ENCODE measurements at places on chromosomes 7 and 10. TPM values are rescaled to one million over a fixed set of nuclear protein-coding genes. Genes with fewer than 3 reads are reported as not detected.

GRCh38 chr7:50266635-50267386 is 37.7 kb upstream of the IKZF1 start:
- peak; percentile 47 for DNase-seq

DNA sequence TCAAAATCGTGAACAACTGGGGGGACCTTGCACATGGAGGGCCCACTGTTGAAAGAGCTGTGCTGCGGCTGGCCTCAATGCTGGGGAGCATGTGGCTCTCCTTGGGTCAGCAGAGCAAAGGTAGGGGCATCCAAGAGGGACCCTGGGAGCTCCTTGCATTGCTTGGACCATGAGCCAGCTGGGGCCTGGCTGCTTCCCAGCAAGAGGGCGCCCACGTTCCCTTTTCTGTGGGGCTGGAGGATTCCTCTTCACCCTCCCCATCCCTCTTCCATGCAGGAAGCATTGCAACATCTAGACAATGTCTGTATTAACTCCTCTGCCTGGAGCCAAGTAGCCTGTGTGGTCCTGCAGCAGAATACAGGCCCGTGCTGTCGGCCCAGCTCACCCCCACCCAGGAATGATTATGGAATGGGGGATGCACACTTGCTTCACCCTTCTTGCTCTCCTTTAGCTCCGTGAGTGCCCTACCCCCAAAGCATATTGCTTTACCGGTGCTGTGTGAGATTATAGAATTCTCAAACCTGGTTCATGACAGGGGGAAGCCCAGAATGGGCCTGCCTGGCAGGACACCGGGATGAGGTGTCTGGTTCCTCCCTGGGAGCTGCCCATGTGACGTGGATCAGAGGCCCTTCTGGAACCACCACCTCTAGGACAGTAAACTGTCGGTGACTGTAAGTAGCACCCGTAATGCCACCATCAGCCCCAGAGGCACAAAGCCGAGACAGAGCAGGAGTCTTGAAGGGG is 61.9 kb downstream of the SYPL1 start:
- no peak for DNase-seq

DNA sequence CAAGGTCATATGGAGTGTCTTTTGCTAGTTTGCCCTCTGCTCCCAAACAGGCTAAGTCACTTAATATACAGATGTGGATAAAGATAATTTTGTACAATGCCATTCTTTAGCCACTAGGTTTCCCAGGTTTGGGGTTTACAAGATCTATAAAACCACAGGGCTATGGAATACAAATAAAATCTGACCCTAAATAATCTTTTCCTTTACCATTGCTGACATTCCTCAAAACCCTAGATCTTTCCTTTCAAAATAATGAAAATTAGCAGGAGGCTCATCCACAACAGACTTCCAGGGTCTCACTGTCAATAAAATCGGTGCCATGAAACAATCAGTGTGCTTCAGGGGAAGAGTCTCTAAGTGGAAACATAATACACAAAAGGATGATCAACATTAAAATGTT is 148.4 kb downstream of the CPEB3 start:
- no peak for DNase-seq

DNA sequence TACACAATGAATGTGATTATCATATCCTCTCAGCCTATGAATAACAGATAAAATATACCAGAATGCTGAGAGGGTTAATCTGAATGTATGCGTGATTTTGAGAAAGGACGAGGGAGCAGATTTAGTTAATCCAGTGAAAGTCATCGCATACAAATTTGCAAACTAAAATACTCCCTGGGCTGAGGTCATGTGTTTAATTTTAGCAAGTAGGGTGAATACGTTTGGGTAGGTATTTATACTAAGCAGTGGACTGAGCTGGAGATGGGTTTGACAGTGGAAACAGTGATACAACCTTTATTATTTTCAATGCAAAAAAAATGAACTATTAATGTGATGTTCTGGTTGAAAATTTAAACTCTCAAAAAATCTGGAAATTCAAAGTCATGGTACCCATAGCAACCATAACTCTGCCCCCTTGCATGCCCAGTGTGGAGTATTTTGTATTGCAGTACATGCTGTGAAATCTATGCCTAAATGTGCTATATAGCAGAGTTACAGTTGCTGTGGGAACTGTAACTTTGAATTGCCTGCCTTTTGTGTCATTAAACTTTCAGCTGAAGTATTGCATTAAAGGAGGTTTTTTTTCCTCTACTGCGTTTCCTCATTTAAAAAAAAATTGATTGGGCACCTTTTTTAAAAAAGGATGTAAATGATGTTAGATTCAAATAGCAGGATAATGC is 9.5 kb upstream of the ARID5B start:
- DNase-seq, result no peak

GRCh38 chr7:141231018-141231792 is 157.3 kb downstream of the TMEM178B start:
- peak; percentile 46 for DNase-seq

DNA sequence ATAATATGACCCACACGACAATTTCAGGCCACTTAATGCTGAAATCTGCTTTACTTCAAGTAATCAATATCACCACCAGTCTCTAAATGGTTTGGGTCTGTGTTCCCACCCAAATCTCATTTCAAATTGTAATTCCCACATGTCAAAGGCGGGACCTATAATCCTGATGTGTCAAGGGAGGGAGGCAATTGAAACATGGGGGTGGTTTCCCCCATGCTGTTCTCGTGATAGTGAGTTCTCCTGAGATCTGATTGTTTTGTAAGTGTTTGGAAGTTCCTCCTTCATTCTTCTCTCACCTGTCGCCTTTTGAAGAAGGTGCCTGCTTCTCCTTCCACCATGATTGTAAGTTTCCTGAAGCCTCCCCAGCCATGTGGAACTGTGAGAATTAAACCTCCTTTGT is 178.4 kb downstream of the CRPPA start:
- DNase-seq, result no peak

- DNase-seq, result no peak
Observed at GRCh38 chr7:123231021-123232000, 31.5 kb upstream of the SLC13A1 start.

The IGF2BP3 gene
- not detected for total RNA-seq

The PODXL gene
- 57.1 TPM for total RNA-seq

The PDZD7 gene
- total RNA-seq, result 0.38 TPM

The ABCB4 gene
- 5.0 TPM for total RNA-seq

The C7orf57 gene
- total RNA-seq, result not detected

The IQCE gene
- 9.9 TPM for total RNA-seq

Measured in Right ventricle myocardium superior (tissue), 1 donor.